K562 (cell line): ENCODE measurements at places on chromosomes 1 and 21.

DNA sequence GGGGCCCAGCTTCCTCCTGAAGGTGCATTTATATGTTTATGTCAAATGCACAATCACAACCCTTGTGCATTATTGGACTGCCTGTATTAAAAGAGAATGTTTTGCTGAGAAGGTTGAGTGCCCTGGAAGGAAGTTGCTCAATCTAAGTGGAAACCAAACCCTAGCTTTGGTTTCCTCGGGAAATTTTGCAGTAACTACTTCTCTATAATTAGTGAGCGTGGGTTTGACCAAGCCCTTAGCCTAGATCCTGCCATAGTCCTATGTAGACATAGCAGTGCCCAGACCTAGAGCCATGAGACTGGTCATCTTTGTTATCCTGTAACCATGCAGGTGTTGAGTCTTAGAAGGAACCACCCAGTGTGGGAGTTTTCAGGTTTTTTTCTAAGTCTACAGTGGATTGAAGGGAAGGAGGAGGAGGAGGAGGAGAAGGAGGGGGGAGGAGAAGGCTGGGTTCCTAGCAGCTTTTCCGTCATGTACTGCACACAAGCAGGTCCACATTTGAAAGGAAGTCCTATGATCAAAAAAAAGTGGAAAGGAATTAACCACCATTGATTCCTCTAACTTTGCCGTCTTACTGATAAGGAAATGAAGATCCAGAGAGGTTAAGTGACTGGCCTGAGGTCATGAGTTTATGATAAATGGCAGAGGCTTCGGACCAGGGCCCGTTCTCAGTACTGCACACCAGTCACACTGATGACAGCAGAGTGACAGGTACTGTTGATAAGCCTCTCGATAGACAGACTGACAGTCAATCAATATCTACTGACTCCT, 72.2 kb upstream of the LYST start:
- DNase-seq: no peak

DNA sequence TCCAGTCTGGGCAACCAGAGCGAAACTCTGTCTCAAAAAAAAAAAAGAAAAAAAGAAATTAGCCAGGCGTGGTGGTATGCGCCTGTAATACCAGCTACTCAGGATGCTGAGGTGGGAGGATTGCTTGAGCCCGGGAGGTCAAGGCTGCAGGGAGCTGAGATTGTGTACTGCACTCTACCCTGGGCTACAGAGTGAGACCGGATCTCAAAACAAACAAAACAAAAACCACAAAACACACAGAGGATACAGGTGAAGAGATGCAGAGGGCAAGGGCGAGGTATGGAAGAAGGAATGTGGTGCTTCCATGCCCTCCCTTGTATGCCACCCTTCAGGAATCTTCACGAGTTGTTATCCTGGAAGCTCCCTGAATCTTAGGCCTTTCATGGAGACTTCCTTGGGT, 68.5 kb downstream of the NDUFS5 start:
- no peak for DNase-seq

DNA sequence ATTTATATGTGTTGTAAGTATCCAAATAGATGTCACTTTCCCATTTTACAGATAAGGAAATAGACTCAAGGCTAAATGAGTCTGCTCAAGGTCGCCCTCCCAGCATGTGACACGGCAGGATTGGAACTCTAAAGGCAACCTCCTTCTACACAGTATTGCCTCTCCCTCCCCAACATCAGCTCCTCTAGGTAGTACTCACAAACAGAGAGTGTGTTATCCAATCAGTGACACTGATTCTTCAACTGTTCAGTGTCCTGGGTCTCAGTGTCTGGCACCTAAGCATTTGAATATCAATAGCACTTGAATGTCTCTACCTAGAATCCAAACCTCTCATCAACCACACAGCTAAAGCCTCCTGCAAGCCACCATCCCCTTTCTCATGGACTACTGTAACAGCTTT, 87.1 kb downstream of the DAB1 start:
- no peak for DNase-seq

- DNase-seq: no peak
These were observed 15.9 kb upstream of the PADI3 start for GRCh38 chr1:17232759-17233661.
